Epithelial cell of proximal tubule (primary cell): ENCODE measurements at places on chromosomes 5 and 9.

DNA sequence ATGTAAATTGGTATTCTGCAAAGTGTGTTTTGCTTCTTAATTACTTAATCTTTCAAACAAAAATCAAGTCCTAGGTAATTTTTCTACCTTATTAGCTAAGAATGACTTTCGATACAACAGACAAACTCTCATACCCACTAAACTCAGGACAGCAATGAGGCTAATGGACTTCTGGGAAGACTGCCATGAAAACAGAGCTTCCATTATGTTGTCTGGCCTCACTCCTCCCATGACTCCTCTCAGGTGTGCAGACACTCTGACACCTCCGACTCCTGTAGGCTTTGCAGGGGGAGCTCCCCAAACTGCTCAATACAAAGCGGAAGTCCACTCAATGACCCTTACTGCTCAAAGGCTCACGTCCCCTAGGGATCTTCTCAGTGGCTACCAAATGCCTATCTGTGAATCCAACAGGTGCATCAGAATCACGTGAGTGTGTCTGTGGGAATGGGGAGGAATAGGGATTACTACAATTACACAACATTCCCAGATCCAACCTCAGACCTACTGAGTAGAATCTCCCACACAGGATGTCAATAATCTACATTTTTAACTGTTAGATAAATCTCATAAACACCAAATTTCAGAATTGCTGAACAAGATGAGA lies 289.9 kb downstream of the RAB3C start:
- no peak for DNase-seq

- no peak for DNase-seq
Observed at GRCh38 chr5:14678773-14679334, 14.3 kb downstream of the OTULIN start.

GRCh38 chr5:28809811-28810750 lies 1771.7 kb upstream of the CDH9 start:
- no peak for DNase-seq

DNA sequence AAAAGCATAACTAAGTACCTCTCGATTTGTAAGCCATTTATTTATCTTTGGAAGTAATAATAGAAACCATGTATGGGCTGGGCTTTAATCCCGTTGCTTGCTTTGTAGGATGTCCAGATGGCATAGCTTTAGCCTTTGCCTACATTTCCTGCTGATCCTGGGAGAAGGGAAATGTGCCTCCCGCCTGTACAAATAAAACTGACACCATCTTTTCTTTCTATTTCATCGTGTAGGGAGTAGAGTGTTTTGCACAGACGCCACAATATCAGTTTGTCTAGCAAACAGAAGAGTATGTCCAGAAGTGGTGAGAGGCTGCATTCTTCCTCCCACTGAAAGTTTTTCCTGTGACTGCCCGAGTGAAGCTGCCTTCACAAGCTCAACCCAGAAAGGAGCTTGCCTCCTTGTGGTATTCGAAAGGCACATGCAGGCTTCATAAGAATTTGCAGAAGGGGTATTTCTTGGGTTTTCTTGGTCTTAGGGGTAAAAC lies 24.7 kb upstream of the TJP2 start:
- DNase-seq = no peak

DNA sequence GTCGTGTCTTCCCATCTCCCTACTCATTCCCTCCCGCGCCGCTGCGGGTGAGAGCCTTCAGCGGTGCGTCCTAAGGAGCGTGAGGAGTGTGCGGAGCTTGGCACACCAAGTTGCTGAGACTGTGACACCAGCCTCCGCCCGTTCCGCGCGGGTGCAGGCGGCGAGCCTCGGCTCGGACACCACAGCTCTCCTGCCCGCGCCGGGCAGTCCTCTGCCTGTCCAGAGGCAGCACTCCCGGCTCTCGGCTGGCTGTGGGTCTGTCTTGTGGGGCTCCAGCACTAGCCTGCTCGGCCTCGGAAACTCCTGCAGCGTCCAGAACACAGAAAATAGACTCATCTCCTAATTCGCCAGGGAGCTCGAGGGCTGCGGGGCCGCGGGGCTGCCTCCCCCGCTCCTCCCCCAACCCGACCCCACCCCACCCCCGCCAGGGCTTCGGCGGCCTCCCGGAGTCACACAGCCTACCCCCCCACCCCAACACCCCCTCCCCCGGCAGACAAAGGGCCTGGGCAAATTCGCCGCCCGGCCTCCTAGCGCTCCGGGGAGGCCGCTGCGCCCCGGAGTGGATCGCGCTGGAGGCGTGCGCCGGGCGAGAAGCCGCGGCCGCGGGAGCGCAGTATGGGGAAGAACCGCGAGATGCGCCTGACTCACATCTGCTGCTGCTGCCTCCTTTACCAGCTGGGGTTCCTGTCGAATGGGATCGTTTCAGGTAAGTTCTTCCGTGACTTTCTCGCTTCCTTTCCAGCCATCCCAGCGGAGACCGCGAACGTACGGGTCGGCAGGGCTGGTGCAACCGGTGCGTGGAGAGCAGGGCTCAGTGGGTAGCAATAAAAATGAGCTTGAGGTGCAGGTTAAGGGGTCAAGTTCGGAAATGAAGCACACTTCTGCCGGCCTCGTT lies at the start of gene ADAMTS19:
ADAMTS19 (plus strand) TSS at position 522 of the 895 bp plus-strand sequence; CDS start at position 616, 94 bp downstream.
- peak; percentile 1 for DNase-seq

GRCh38 chr5:6578676-6579343 lies 54.0 kb downstream of the NSUN2 start:
- no peak for DNase-seq
